ENCODE measurements at places on chromosomes 11 and 22.

DNA sequence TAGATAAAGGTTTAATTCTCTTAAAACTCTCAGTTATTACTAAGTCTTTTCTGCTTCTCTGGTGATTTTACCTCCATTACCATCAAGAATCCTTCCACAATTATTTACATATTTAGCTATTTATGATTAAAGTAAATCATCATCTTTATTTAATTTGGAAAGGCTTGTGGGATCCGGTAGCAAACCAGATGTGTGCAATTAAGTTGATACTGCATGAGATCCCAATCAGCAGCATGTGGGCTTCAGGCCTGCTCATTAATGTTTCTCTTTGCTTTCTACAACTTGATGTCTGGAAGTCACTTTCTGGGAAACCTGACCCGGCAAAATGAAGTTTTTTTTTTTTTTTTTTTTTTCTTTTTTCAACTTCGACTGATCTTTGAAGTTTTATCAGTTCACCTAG, 558.4 kb upstream of the ANO5 start:
- no peak for DNase-seq

GRCh38 chr22:39960791-39961746, 872 bp downstream of the TMA7B start:
- DNase-seq: peak; percentile 87

- no peak for DNase-seq
Measured at GRCh38 chr11:130897262-130898182, 18.8 kb downstream of the SNX19 start.

DNA sequence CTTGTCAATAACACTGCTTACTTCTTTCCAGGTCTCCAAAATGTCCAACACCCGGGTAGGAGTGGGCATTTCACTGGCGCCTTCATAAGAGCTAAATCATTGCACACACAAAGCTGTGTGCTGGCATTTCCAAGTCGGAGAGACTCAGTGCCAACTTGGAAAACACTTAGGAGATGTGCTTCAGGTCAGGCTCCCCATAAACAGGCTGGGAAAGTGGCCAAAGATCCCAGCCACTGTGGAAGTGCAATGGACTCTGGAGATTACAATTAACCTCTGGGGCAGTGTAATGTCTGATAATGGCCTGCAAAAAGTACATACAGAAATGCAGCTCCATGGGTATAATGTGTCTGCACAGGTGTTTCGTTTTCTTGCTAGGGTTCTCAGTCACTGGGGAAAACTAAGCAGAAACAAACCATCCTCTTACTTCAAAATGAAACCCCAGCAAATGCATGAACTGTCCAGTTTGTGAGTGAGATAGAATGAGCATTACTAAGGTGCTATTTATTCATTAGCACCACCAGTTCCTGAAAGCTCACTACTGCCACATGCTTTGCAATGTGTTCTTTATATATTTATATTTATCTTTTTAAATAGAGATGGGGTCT, 79.0 kb downstream of the ABTB2 start:
- DNase-seq: no peak

DNA sequence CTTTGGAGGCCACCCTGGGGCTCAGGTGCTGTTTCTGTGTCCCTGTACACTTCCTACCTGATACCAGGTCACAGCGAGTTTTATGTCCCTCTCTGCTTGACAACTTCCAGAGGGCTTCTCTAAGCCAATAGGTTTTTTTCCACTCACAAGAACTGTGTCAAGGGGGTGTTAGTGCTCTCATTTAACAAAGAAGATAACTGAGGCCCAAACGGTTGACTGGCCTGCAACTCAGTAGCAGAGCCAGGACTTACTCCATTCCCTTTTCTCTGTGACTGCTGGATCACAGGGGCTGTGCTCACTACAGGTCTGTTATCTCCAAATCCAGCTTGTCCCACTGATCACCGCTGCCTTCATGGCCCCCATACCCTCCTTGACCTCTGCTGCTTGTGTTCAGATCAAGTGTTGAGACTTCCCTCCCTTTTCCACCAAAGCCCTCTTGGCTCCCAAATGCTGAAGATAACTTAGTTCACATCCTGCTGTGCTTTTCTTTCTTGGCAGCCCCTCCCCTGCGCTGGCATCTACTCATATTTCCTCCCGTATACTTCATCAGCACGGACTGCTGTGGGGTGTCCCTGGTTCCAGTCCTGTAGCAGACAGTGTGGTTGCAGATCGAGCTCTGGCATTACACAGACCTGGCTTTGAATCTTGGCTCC, 41.3 kb downstream of the POU2F3 start:
- DNase-seq: no peak

- no peak for DNase-seq
Measured at GRCh38 chr11:15670520-15671070, 555.9 kb downstream of the INSC start.

DNA sequence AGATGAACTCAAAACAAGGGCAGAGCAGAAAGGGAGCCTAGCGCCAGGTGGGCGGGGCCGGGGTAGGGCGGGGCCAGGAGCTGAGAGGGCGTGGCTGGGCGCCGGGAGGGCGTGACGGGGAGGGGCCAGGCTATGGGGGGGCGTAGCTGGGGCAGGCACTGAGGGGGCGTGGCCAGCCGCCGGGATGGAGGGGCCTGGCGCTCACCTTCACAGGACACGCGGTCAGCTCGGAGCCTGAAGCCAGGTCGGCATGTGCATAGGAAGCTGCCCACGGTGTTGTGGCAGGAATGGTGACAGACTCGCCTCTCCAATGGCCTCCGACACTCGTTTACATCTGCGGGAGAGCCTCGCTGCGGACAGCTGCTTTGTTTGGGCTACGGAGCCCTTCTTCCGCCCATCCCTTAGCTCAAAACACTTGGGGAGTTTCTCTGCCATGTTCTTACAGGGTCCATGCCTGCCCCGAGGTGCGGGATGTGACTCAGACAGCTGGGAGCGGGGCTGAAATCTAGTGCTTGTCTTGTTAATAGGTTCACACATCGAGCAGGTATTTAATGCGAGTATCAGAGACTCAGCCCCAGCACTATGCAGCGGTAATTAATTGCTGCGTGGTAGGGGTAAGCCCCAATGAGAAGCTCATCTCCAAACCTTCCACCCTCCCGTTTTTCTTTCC, 13.4 kb downstream of the VWCE start:
- no peak for DNase-seq

- no peak for DNase-seq
Measured at GRCh38 chr22:31282748-31283468, 9.4 kb downstream of the PIK3IP1 start.

DNA sequence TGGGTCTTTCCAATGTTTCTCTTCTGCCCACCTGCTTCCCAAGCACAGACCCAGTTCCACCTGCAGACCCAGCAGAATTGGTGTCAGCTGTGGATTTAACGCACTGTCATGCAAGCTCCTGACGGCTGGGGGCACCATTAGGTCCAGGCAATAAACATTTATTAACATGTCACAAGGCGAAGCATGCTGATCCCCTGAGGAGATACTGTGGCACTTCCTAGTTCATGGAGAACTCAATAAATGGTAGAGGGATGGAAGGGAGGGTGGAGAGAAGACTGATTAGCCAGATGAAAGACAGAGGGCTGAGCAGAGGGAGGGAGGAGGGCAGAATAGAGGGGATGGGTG, 68.3 kb upstream of the TSPAN18 start:
- DNase-seq: no peak

DNA sequence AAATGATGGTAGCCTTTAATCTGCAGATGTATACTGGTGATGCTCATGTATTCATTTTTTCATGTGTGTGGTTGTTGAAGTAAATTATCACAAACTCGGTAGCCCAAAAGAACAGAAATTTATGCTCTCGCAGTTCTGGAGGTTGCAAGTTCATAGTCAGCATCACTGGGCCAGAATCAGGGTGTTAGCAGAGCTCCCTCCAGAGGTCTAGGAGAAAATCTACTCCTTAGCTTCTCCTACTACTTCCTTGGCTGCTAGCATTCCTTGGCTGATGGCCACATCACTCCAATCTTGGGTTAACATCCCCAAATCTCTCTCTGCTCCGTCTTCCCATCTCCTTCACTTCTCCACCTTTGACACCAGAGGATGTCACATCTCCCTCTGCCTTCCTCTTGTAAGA, 45.3 kb upstream of the GALNT18 start:
- DNase-seq: no peak

GRCh38 chr11:108698844-108699642, 34.2 kb downstream of the DDX10 start:
- DNase-seq: no peak

DNA sequence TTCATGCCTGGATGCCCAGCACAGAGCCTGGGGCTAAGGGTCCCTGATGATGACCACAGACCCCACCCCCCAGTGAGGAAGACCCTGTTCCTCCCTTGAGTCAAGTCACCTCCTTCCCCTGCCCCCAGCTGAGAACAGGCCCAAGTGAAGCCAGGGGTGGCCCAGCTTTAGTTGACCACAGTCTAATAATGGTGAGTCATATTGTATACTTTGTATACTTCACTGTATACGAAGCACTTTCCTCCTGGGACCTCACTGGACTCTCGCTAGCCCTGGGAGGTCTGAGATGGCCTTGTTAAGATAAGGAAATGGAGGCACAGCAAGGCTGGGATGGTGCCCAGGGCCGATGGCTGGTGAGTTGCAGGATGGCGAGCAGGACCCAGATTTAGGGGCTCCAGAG, 3.7 kb upstream of the FLRT1 start:
- DNase-seq: no peak

DNA sequence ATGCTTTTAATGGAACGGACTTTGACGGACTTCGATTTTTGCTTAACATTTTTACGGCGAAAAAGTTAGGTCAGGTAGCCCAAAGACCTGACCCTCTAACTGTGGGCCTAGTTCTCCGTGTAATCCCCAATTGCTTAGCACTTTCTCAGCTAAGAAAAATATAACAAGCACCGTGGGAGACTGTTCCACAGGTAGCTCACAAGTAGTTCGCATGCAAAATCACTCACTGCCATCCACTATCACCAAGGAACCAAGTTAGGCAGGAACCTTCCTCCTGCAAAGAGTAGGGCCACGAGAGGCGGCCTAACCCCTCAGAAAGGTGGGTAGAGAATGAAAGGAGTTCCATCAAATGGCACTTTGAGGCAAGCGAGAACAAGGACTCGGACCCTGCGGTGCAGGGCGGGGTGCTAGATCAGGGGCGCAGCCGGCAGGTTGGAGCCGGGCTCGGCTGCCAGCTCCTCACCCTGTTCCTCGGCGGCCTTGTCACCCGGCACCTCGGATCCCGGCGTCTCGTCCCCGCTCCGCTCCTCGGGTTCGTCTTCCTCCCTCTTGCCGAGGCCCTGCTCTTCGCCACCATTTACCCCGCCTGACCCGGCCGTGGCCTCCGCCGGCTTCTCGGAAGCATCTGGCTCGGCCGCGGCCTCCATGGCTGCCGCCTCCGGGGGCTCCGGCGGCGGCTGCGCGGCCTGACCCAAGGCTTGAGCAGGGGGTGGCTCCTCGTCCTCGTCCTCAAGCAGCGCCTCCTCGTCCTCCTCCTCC, 922 bp downstream of the HNRNPUL2 start:
- no peak for DNase-seq

GRCh38 chr11:114200351-114201133, 95.7 kb upstream of the NNMT start:
- no peak for DNase-seq

DNA sequence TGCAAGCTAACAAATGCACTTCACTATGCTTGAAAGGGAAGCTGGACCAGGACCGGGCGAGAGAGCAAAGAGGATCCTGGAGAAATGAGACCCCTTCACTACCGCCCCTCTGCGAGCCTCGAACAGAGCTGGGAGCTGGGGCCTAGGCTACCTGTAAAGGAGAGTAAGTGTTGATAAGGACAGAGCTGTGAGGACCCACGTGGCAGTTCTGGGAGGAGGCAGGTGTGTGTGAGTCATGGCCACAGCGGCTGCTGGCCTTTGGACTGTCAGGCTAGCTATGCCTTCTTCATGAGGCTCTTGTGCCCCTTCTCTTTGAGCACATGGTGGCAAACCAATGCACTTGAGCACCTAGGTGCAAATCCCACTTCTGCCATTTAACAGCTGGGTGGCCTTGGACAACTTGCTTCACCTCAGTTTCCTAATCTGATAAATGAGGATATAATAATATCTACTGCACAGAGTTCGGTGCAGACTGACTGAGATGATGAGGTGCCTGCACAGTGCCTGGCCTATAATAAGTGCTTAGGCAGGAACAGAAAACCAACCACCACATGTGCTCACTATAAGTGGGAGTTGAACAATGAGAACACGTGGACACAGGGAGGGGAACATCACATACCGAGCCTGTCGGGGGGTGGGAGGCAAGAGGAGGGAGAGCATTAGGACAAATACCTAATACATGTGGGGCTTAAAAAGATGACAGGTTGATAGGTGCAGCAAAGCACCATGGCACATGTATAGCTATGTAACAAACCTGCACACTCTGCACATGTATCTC, 35.3 kb upstream of the KCNJ11 start:
- no peak for DNase-seq

DNA sequence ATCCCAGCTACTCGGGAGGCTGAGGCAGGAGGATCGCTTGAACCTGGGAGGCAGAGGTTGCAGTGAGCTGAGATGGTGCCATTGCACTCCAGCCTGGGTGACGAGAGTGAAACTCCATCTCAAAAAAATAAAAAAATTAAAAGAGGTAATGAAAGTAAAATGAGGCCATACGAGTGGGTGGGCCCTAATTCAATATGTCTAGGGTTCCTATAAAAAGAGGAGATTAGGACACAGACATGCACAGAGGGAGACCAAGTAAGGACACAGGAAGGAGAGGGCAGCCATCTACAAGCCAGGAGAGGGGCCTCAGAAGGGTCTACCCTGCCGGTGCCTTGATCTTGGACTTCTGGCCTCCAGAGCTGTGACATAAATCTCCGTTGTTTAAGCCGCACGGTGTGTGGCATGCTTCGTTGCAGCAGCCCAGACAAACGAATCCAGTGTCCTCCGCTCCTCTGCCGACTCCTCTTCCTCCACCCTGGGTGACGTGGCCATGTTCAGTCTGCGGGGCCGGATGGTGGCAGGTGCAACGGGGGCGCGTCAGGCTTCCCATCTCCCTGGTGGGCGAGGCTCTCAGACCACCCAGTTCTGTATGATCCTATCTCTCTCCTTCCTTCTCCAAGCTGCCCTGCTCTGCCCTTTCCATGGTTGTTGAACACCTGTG, 51.6 kb upstream of the PARVG start:
- no peak for DNase-seq

All from AML-193 (cell line).